ENCODE measurements at places on chromosomes 1 and 21.

GRCh38 chr21:30900881-30901280, 19.5 kb upstream of the KRTAP11-1 start:
- DNase-seq = no peak

GRCh38 chr1:207486198-207486597, 9.8 kb upstream of the CR1 start:
- no peak for DNase-seq

- DNase-seq = no peak
Observed at GRCh38 chr1:56978819-56979218, 13.0 kb upstream of the C8B start.

GRCh38 chr1:19704247-19705113, 39.8 kb downstream of the HTR6 start:
- no peak for DNase-seq

DNA sequence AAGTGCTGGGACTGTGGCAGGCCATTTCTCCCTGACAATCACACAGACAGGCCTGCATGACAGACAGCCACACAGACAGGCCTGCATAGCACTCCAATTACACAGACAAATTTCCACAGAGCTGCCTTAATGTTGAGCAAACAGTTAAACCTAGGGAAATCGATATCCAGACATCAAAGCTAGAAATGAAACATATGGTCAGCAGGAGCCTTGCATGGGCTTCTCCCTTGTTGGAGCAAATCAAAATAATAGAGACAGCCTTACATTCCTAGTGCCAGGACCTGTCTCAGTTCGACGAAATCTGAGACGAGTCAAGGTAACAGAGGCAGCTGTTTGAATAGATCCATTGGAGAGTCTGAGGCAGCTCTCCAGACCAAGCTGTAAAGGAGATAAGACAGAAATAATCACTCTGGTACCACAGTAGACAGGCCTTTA, 42.4 kb downstream of the OLFML3 start:
- DNase-seq = no peak

GRCh38 chr1:31660871-31661455, 16.3 kb upstream of the PEF1 start:
- no peak for DNase-seq

- DNase-seq = no peak
Observed at GRCh38 chr1:110286564-110286963, 52.6 kb upstream of the RBM15 start.

GRCh38 chr1:48019714-48020315, 22.6 kb upstream of the TRABD2B start:
- DNase-seq = no peak

GRCh38 chr1:208006258-208006920, 95.5 kb upstream of the CD34 start:
- DNase-seq = no peak
